ENCODE measurements at places on chromosomes 2 and 18.

GRCh38 chr18:32771871-32772580 is 797 bp downstream of the KLHL14 start:
- DNase-seq, result no peak

GRCh38 chr18:36628435-36629137 is 200.2 kb downstream of the TPGS2 start:
- no peak for DNase-seq

- no peak for DNase-seq
Measured at GRCh38 chr2:188292348-188293239, 920 bp downstream of the GULP1 start.

GRCh38 chr2:27264753-27265535 is 2.1 kb upstream of the SLC30A3 start:
- DNase-seq, result peak; percentile 76

GRCh38 chr2:206266130-206267125 is 8.0 kb upstream of the ZDBF2 start:
- DNase-seq, result no peak

GRCh38 chr18:40546875-40547274 is 1408.2 kb upstream of the PIK3C3 start:
- no peak for DNase-seq

DNA sequence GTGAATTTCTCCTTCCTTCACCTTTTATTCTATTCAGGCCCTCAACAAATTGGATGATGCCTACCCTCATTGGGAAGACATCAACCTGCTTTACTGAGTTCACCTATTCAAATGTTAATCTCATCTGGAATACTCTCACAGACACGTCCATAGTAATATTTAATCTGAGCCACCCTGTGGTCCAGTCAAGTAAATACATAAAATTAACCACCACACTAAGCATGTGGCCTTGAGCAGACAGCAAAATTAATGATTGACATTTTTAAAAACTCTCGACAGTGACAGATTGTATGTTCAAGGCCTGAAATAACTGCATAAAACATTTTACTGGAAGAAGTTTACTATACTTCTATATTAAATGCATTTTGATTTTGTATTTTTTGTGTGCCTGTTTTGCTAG is 540.6 kb upstream of the GCFC2 start:
- no peak for DNase-seq

GRCh38 chr2:231713730-231714638 is 5.7 kb downstream of the PTMA start:
- DNase-seq, result peak; percentile 87
